Occipital lobe (tissue), 3 donors: ENCODE measurements at places on chromosomes 6 and 20.

DNA sequence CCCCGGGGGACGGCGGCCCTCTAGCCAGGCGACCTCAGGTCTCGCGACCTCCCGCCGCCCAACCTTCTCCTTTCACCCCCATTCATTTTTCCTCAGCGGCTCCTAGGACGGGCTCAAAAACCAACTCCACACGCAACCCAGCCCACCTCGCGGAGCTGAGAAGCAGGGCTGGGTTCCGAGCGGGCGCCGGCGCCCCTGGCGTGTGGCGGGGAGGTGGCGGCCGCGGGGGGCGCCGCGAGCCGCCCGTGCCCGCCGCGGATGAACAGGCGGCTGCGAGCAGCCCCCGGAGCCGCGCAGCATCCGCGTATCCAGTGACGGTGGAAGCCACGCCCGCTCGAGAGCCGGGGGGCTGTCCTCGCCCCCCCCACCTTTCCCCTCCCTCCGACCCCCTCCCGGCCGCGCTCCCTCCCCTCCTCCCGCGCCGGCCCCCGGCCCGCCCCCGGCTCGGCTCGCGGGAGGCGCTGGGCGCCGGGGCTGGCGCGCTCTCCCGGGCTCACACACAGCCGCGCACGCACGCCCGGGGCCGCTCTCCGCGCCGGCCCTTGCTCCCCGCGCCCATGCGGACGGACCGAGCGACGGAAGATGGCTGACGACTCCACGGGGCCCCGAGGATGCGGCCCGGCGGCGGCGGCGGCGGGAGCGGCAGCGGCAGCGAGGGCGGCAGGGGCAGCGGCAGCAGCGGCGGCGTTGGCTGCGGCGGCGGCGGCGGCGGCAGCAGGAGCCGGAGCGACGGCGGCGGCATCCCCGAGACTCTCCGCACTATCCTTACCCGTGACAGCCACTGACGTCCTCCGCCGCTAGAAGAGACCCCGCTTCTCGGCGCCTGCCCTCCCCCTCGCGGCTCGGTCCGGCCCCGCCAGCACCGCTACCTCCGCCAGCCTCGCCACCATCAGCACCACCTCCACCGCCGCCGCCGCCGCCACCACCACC lies at the start of gene SOBP:
TSS of gene SOBP (plus strand) at position 482 of the 930 bp plus-strand sequence. CDS start 500 bp downstream, outside the sequence.
- DNase-seq, result peak; percentile 55

DNA sequence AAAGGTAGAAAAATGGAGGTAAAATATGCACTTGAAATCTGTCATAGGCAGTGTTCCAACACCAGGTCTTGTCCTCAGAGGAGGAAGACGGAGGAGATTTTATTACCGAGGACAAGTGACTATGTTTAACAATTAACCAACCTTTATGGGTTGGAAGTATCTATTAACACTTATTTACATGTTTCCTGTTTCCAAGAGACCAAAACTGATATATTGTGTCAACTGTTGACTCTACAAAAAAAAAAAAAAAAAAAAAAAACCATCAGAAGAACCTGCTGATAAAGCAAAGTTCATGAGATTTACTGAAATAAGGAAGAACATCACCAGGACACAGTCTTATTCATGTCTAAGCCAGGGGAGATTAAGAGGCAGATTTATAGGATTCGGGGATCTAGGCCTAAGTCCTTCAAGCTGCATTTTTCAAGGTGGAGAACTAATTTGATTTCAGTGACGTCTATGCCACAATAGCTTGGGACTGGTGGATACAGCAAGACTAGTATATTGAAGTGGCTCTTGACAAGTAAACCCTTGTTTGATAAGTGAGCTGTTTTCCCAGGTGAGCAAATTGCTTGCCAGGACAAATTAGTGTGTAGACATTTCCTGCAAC lies 126.6 kb upstream of the NAA20 start:
- DNase-seq, result no peak

- DNase-seq, result peak; percentile 97
Measured at GRCh38 chr6:52419809-52420667, at the start of gene EFHC1. Gene EFHC1 (plus strand): TSS chr6:52420342. CDS start chr6:52420411, 69 bp downstream.

DNA sequence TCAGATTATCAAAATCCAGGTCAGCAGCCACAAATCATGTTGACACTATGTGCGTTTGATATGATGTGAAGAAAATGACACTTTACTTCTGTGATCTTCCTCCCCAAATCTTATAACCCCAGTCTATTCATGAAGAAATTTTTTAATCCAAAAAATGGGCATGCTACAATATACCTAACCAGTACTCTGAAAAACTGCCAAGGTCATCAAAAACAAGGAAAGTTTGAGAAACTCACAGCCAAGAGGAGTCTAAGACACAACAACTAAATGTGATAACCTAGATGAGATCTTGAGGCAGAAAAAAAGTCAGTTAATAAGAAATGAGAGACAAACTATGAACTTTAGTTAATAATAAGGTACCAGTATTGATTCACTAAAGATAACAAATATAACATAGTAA lies 200.6 kb upstream of the IRAK1BP1 start:
- DNase-seq, result no peak

- no peak for DNase-seq
Measured at GRCh38 chr6:1227935-1228753, 83.8 kb upstream of the FOXQ1 start.

- DNase-seq, result no peak
Measured at GRCh38 chr20:40588891-40589290, 100.1 kb downstream of the MAFB start.

DNA sequence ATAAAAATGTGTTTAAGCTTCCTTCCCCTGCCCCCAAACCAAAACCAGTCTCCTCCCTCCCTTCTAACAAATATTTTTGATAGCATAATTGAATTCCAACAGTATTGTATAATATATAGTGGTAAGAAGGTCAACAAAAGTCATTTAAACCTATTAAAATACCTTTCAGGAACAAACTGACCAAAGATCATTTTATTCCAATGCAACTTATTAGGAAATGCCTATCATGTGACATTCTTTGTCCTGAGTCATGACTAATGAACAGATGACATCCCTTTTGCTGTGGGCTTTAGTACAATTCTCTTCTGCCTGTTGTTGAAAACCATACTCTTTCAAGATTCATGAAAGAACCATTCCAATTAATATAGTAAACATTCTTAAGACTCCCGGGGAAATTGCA lies 51.5 kb upstream of the TRAF3IP2 start:
- no peak for DNase-seq

DNA sequence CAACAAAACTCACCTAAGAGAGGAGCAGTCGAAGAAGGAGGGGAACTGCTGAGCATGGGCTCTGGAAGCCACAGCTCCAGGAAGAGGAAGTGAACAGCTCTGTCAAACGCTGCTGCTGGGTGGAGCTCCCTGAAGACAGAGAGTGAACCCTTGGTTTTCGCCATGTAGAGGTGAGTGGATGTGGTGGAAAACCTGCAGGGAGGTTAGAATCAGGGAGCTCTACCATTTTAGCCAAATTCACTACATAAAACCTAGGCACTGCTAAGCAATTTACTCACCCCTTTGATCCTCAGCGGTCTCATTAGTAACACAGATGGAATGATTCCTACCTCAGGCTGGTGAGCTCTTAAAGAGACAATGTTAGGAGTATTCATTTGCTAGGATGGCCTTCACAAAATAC lies 19.4 kb upstream of the TFAP2A start:
- no peak for DNase-seq

DNA sequence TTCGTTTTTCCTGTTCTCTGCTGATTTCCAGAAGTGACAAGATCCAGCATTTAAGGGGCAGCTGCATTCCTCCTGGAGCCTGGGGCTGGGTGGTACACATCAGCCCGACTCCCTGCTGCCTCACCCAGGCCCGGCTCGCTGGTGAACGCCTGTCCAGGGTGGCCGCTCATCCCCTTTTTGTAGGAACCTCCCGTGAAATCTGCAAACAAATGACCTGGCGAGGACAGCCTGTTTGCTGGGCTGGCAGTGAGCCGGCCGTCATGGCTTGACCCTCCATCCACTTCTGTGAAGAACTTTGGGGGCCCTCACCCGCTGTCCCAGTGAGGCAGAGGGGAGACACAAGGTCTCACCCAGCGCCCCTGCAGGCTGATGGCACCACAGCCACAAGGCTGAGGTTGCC lies 39.0 kb downstream of the PYGB start:
- DNase-seq, result no peak

- DNase-seq, result no peak
Measured at GRCh38 chr20:56897958-56898349, 268.8 kb downstream of the TFAP2C start.

- DNase-seq, result no peak
Measured at GRCh38 chr6:122129313-122130025, 270.0 kb upstream of the HSF2 start.

DNA sequence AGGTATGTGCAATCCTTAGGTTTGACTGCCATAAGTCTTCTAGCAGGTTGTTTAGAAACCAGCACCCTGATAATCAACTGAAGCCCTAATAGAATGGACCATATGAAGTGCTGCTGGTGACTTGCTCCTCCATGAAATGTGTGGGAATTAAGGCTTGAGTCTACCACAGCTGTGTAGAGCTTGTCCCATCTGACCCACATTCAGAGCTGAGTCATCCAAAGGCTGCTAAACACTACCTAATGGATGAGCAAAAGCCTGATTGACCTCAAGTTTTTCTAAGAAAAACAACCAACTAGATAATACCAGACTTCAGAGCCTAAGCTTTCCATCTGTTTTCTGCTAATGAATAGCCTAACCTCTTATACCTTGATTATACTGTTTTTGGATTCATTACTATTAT lies 120.3 kb upstream of the MOCS1 start:
- no peak for DNase-seq

- no peak for DNase-seq
Measured at GRCh38 chr20:32877507-32877906, 18.8 kb downstream of the EFCAB8 start.

GRCh38 chr6:127272576-127272975 lies 5.9 kb downstream of the RNF146 start:
- no peak for DNase-seq

- no peak for DNase-seq
Measured at GRCh38 chr6:52736145-52736544, 27.1 kb downstream of the GSTA2 start.

DNA sequence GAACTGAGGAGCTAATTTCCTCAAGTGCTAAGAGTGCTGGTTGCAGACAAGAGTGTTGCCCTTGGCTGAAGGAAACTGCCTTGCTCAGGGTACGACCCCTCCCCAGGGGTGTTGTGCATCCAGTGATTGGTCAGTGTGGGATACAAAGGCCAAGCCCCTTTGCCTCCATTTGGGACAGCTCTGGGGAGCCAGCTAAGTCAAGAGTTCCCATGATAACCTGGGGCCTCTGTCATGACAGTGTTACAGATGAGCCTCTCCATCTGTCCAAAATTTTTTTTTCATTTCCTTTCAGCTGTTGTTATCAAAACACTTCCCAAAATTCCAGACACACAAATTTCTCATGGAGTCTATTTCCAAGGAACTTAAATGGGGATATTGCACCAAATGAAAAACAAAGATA lies 93.3 kb downstream of the HS3ST5 start:
- DNase-seq, result no peak

- peak; percentile 82 for DNase-seq
Measured at GRCh38 chr6:165704045-165704748, 41.2 kb upstream of the PDE10A start.

- no peak for DNase-seq
Measured at GRCh38 chr6:63821442-63821841, 185.8 kb downstream of the PHF3 start.

DNA sequence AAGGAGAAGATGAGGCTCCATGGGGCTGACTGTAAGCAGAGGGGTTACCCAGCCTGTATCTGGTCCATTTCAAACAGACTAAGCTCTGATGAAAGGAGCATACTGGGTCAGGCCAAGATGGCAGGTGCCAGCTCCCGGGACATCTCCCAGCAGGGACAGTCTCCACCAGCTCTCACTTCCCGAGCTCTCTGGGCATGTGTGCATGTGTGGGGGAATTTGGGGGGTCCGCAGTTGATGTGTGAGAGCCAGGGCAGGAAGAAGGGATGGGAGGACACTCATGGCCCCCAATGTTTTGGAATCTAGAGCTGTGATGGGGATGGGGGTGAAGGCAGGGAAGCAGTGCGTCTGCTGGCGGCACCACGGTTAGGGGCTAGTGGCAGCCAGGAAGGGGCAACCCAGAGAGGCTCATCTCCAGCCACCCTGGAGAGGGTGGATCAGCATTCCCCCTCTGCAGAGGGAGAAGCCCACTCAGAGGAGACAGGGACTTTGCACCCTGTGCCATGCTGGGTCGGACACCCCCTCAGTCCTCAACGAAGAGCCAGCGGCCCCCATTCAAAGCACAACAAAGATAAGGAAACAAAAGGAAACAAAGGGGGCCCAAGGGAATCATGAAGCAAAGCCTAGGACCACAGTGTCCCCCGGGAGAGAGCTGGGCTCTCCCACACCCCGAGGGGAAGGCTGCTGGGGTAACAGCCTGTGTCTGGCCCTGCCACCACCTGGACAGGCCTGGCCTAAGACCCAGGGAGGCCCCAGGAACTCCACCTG lies 52.4 kb downstream of the DSTN start:
- DNase-seq, result no peak

DNA sequence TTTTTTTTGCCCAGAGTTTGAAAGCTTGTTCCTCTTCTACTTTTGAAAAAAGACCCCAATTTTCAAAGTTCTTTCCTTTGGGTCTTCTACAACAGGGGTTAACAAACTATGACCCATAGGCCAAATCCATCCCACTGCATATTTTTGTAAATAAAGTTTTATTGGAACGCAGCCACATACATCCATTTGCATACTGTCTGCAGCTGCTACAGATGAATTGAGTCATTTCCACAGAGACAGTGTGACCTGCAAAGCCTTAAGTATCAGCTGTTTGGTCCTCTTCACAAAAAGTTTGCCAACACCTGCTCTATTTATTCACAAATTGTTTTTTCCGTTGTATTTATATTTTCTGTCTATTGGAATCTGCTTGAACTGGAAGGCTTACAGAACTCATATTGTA lies 189.2 kb downstream of the TBC1D7 start:
- no peak for DNase-seq

- no peak for DNase-seq
Measured at GRCh38 chr20:14521016-14521415, 183.6 kb upstream of the FLRT3 start.

GRCh38 chr6:28489366-28490204 lies 26.0 kb downstream of the GPX6 start:
- no peak for DNase-seq

- no peak for DNase-seq
Measured at GRCh38 chr6:136971609-136972008, 49.5 kb downstream of the SLC35D3 start.

DNA sequence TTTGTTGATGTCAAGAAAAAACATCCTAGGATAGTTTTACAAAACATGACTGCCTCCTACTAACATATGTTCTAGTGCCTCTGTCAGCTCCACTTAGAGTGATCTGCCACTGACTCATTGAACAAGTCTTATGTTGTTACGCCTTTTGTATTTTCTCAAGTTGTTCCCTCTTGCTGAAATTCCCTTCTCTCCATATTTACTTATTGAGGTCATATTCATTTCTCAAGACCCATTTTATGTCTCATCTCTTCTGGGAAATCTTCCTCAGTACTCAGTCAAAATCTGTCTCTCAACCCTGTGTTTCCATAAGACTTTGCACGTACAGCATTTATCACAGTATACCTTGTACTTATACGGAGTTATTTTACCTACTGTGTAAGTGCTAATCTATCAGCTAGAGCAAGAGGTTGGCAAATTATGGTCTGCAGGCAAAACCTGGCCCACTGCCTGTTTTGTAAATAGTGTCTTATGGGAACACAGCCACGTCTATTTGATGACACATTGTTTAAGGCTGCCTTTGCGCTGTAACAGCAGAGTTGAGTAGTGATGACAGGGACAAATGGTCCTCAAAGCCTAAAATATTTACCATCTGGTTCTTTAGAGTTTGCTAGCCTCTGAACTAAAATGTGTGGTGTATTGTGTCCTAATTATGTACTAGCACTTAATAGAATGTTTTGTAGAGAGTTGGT lies 83.4 kb downstream of the ADGRB3 start:
- peak; percentile 28 for DNase-seq
